ENCODE measurements at places on chromosomes 3 and 15. TPM values are rescaled to one million over a fixed set of nuclear protein-coding genes. Genes with fewer than 3 reads are reported as not detected.

- peaks cover 8% of the 10 kb centered on the region for H3K36me3 ChIP-seq
- no peak for DNase-seq
- no peak overlapping the region for H3K27ac ChIP-seq
Measured at GRCh38 chr3:184713040-184713355, 1.1 kb upstream of the MAGEF1 start.

GRCh38 chr3:66532160-66532587 is 31.4 kb upstream of the LRIG1 start:
- no peaks in the 10 kb centered on the region for H3K27me3 ChIP-seq
- H3K36me3 ChIP-seq = no peaks in the 10 kb centered on the region
- no peak overlapping the region for H3K4me3 ChIP-seq
- DNase-seq = no peak
- H3K27ac ChIP-seq = no peak overlapping the region

TCF12 gene
- total RNA-seq = 159 TPM

DNA sequence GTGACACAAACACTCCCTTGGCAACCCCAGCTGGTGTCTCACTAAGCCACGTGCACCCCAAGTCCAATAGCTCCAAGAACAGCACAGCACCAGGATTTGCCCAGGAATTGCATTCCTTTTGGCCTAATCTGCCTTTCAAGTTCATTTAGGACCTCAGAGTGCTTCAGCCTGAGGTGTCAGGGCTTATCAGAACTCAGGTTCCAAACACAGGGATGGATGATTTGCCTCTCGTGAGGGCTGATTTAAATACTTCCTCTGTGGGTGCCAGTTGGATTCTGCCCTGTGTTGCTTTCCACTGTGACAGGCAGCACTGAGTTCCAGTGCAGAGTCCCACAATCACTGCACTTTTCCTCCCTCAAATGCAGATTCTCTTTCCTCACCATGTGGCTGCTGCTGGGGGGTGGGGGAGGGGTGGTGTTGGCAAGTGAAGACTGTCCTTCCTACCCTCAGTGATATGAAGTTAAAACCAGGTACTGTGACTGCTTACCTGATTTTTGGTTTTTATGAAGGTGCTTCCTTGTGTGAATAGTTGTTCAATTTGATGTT is 204.3 kb upstream of the STAC start:
- no peaks in the 10 kb centered on the region for H3K36me3 ChIP-seq
- H3K27me3 ChIP-seq = no peaks in the 10 kb centered on the region

DNA sequence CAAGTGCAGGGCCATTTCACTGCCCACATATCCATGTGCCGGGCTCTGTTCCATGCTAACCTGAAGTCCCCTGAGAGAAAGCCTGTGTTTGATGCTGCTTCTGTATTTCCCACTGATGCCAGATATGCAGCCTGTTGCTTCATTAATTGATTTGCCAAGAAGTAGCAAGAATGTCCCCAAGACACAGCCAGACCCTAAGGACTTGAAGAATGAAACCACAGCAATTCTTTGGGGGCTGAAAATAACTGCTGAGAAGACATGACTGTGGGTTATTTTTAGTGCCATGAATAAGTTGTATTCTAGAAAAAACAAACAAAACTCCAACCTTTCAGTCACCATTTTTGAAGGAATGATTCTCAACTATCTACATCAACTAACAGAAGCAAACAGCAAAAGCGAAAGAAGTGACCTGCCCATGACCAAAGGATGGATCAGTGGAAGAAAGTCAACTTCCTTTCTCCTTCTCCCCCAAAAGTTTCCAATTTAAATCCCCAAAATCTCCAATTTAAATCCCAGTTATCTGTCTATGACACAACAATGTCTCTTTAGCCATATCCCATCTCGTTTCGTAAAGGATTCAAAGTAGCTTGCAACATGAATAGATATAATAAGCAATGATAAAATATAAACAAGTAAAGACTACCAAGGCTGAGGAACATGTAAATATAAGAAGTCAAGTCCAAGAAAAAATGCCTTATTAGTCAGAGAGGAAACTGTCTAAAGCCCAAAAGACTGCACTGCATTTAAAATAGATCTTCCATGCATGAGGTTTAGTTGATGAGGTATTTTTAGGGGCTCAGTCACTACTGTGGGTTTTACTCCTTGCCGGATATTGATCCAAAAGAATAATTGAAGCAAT is 226.8 kb downstream of the DTWD1 start:
- H3K27me3 ChIP-seq = no peaks in the 10 kb centered on the region
- H3K36me3 ChIP-seq = no peaks in the 10 kb centered on the region
- no peak overlapping the region for H3K27ac ChIP-seq
- H3K4me1 ChIP-seq = no peaks in the 10 kb centered on the region
- no peak for DNase-seq

Data from thymus (tissue), 14 donors.